HEK293T (cell line): ENCODE measurements at places on chromosomes 7 and 10.

- DNase-seq: no peak
Observed at GRCh38 chr7:123498601-123499000, 35.8 kb downstream of the IQUB start.

DNA sequence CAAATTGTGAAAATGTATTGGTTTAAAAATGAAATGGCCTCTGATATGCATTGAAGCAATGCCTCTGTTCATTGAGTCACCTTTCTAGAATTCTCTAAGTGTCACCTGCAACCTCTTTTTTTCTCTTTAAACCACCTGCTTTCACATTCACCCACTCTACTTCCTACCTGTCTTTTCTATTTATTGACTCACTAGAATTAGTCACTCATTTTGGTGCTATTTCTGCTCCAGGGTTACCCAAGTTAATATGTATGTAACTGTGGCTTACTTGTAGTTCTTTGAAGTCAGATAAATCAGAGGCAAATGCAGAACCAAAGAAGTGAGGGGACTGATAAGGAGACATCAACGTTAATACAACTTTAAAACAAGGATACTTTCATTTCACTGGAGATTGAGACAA, 674.7 kb downstream of the CCSER2 start:
- DNase-seq: no peak

- no peak for DNase-seq
Observed at GRCh38 chr10:69359148-69359547, 57.6 kb downstream of the TACR2 start.

- DNase-seq: no peak
Observed at GRCh38 chr7:2072042-2072441, 160.7 kb downstream of the MAD1L1 start.

- DNase-seq: no peak
Observed at GRCh38 chr7:102985176-102985783, 72.5 kb downstream of the LRRC17 start.

DNA sequence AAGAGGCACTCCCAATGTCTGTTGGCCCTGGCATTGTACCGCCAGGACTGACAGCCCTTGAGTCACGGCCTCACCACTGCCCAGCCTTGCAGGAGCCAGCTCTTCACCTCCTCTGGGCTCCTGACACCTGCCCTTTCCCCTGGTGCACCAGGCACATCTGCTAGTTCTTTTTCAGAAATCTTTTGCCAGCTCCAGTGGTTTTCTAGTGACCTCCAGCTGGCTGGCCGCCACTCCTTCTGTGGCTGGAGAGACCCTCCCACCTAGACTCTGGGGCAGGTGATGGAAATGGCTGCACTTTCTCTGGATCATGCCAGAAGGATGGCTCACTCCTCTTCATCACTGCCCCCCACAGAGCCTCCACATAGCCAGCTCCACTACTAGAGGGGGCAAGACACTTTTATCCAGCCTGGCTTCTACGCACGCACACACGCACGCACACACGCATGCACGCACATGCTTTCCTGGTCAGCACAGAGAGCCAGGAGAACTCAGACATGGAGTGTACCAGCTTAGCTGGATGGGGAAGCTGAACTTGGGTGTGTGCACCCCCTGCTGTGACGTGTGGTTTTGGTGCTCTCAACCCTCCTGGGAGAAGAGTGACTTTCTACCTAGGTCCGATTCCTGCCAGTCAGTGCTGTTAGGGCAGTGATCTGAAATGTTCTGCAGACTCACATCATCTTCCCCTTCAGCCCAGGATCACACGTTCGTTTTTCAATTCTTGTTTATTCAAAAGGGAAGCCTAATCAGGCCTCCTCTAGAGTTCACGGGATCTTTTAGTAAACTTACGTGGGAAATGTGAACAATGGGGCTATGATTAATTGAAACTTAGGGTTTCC, 222.0 kb downstream of the PRPF18 start:
- DNase-seq: no peak

DNA sequence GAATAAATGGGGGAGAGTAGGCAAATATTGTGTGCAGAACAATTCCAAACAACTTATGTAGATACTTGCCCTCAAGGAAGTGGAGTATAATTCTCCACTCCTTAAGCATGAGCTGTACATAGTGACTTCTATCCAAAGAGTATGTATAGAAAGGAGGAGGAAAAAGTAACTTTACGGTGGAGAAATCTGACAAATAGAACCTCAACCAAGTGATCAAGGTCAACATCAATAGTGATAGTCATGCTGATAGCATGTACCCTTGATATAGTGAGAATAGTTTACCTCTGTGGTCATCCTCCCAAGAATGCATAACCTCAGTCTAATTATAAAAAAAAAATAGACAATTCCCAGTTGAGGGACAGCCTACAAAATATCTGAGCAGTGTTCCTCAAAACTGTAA, 89.1 kb upstream of the NANOS1 start:
- no peak for DNase-seq

DNA sequence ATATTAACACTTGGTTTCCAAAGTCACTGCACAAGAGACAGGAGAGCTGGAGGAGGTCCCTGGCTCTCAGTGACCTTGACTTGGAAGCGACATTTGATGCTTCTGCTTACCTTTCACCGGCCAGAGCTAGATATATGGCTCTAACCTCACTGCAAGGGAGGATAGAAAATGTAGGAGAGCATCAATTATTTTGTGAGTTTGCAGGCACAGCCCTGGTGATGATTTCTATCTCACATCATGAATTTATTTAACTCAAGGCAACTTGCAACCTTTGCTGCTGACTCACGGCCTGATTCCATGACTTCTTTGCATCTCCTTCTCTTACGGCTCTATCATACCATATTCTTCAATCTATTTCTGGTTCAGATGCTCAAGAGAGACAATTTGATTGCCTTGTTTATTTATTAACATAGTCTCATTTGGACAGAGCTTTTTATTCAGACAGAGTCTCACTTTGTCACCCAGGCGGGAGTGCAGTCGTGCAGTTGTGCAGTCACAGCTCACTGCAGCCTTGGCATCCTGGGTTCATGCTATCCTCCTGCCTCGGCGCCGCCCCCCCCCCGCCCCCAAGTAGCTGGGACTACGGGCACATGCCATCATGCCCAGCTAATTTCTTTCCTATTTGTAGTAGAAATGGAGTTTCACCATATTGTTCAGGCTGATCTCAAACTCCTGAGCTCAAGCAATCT, 196.0 kb downstream of the REEP3 start:
- no peak for DNase-seq

GRCh38 chr7:3042861-3043489, 692 bp downstream of the CARD11 start:
- DNase-seq: no peak

DNA sequence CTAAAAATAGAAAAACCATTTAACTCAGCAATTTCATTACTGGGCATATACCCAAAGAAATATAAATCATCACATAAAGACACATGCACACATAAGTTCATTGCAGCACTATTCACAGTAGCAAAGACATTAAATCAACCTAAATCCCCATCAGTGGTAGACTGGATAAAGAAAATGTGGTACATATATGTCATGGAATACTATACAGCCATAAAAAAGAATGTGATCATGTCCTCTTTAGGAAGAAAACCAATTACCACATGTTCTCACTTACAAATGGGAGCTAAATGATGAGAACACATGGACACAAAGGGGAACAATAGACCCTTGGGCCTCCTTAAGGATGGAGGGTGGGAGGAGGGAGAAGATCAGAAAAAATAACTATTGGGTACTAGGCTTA, 36.0 kb upstream of the ACBD5 start:
- no peak for DNase-seq

- no peak for DNase-seq
Observed at GRCh38 chr7:128221929-128222403, 19.1 kb upstream of the LEP start.
